Ascending aorta (tissue), 2 donors: ENCODE measurements at places on chromosomes 6 and 20. TPM values are rescaled to one million over a fixed set of nuclear protein-coding genes. Genes with fewer than 3 reads are reported as not detected.

The MEI4 gene
- total RNA-seq: not detected

The SOX18 gene
- total RNA-seq: 244 TPM

The ZSCAN16 gene
- not detected for total RNA-seq

The PHACTR2 gene
- 112 TPM for total RNA-seq

The GSTA2 gene
- not detected for total RNA-seq

The MDN1 gene
- total RNA-seq: 12.2 TPM

The FAM217B gene
- total RNA-seq: 2.6 TPM

The EDN1 gene
- 27.8 TPM for total RNA-seq

The FABP7 gene
- total RNA-seq: not detected

The TRIM15 gene
- total RNA-seq: not detected

The CST4 gene
- not detected for total RNA-seq

The PHACTR1 gene
- total RNA-seq: 8.4 TPM

The VAPB gene
- 11.1 TPM for total RNA-seq

GRCh38 chr6:154395878-154396277 is 39.3 kb upstream of the IPCEF1 start:
- H3K27ac ChIP-seq: no peak overlapping the region

- no peaks in the 10 kb centered on the region for H3K36me3 ChIP-seq
- H3K4me1 ChIP-seq: no peaks in the 10 kb centered on the region
- no peak for DNase-seq
- no peak overlapping the region for H3K4me3 ChIP-seq
- no peaks in the 10 kb centered on the region for H3K27me3 ChIP-seq
- no peak overlapping the region for H3K27ac ChIP-seq
These were observed 12.6 kb downstream of the PLCB4 start for GRCh38 chr20:9081423-9081966.

- no peaks in the 10 kb centered on the region for H3K27me3 ChIP-seq
- no peak overlapping the region for H3K27ac ChIP-seq
- no peak overlapping the region for H3K4me3 ChIP-seq
- no peaks in the 10 kb centered on the region for H3K36me3 ChIP-seq
These were observed 25.2 kb downstream of the RFPL4B start for GRCh38 chr6:112372226-112372806.

DNA sequence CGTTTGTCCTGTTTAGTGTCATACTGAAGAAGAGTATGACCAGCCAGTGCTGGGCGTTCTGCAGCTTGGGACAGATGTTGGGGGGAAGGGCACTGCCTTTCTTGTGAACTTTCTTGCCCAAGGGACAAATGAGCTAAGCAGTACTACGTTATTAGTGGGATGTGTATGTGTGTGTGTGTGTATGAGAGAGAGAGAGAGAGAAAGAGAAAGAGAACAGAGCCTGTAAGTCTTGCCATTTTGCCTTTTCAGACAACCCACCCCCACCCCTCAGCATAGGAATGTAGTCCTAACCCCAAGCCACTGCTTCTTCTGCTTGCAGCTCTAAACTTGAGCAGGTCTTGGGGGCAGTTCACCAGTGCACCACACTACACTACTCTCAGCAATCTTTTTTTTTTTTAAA is 45.5 kb downstream of the E2F3 start:
- no peaks in the 10 kb centered on the region for H3K4me1 ChIP-seq
- H3K4me3 ChIP-seq: no peak overlapping the region
- no peak for DNase-seq
- no peaks in the 10 kb centered on the region for H3K27me3 ChIP-seq

DNA sequence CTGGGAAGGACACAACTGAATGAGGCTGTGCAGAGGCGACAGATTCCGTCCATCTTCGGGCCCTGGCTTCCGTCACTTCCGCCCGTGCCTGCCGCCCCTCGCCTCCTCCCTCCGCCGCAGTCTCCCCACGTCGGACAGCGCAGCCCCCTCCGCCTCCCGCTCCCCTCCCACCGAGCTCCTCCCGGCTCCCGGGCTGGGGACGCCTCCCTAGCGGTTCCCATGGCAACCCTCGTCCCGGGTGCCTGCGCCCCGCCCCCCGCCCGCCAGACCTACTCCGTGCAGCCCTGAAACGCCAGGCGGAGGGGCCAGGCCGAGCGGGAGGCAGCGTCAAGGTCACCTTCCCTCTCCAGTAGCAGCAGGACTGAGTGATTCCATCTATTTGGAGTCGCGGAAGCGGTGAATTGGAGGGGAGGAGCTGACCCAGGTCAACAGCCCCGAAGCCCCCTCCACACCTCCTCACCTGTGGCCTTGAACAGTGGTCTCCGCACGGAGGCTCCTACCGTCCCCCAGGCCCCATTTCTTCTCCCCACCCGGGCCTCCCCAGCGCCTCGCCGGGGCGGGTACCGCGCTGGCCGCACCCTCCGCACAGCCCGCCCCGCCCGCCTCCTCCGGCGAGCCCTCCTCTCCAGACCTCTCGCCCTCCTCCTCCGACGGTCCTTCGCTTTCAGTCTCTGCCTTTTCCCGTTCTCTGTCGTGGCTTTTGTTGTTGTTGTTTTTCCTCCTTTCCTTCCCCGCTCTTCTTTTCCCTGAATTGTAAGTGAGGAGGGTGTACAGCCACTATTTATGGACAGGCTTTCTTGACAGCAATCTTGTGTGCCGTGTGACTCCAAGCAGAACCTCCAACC is 951 bp downstream of the NRSN2 start:
- H3K36me3 ChIP-seq: no peaks in the 10 kb centered on the region
- H3K27me3 ChIP-seq: no peaks in the 10 kb centered on the region
- peak overlapping the region; percentile 84 for H3K27ac ChIP-seq
- DNase-seq: peak; percentile 55
- H3K4me3 ChIP-seq: peak overlapping the region; percentile 67

DNA sequence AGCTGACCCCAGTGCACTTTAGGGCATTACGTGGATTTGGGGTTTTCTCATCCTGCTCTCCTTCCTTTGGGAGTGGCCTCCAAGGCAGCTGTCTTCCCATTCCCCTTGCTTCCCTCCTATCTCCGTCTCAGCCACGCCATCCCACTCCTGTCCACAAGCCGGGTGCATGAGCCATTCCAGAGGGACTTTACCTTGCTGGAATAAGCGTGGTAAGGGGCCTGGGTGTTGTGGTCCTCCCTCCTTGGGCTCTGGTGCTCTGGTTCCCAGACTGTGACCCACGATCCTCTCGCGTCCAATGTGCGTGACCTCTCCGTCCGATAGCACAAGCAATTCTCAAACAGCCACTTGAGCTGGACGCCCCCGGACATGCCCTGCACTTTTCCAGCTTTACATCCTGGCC is 60.6 kb upstream of the NKX2-2 start:
- H3K4me1 ChIP-seq: no peaks in the 10 kb centered on the region
- no peaks in the 10 kb centered on the region for H3K36me3 ChIP-seq
- H3K4me3 ChIP-seq: no peak overlapping the region
- no peak overlapping the region for H3K27ac ChIP-seq
- DNase-seq: no peak

DNA sequence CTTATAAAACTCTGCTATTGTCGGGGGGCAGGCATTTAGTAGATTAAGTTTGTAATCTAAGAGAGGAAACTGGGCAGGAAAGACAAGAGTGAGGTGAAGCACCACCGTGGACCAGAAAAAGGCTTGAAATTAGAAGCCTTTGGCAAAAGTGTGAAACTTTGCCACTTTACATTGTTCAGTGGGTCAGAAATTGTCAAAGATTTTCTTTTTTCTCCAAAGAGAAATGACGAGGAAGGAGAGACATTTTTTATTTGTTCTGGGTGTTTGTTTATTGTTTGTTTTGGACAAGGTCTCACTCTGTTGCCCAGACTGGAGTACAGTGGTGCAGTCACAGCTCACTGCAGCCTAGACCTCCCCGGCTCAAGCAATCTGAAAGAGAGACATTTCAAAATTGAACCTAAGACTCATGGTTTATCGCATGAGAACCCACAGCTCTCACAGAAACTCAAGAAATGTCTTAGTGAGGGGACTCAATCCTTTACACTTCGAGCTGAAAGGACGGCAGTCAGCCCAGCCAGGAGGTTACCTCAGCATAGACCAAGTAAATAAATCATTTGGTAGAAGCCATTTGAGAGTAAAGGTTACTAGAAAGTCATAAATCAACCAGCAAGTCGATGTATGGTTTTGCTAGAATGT is 262.8 kb upstream of the TAB2 start:
- no peaks in the 10 kb centered on the region for H3K36me3 ChIP-seq
- no peak for DNase-seq
- H3K27me3 ChIP-seq: no peaks in the 10 kb centered on the region
- no peaks in the 10 kb centered on the region for H3K4me1 ChIP-seq

DNA sequence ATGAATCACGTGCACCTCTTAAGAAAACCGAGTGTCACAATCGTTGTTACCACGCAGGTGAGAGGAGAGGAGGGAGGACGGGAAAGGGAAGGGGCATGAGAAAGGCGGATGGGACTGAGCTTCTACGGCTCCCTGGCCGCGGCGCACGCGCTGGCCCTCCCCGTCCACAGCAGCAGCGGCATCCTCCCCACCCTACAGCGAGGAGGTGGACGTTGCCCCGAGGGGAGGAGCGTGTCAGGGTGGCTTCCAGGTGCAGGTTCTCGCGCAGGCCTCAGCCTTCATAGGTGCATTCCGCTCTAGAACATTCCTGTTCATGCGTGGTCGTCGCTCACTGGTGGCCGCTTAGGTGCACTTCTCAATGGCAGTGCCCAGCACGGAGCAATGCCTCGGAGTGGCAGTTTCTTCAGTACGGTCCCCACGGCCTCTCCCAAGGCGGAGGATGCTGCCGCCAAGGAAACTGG is 29.7 kb upstream of the AFDN start:
- no peaks in the 10 kb centered on the region for H3K4me1 ChIP-seq
- no peak overlapping the region for H3K27ac ChIP-seq

DNA sequence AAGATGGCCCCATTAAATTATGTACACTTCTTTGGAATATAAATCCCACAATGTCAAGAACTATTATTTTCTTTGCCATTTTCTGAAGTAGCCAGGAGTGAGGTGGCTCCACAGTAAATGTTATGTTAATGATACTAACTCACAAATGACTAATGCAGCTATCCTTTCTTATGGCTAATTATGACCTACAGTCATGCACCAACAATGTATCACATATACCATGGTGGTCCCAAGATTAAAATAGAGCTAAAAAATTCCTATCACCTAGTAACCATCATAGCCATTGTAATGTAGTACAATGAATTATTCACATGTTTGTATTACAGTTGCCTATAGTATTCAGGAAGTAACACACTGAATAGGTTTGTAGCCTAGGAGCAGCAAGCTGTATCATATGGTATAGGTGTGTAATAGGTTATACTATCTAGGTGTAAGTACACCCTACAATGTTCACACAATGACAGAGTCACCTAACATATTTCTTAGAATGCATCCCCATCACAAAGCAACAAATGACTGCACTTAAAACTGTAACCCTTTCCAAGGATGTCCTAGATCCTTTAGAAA is 15.3 kb downstream of the ECHDC1 start:
- H3K4me1 ChIP-seq: no peaks in the 10 kb centered on the region
- no peak for DNase-seq
- no peak overlapping the region for H3K4me3 ChIP-seq

DNA sequence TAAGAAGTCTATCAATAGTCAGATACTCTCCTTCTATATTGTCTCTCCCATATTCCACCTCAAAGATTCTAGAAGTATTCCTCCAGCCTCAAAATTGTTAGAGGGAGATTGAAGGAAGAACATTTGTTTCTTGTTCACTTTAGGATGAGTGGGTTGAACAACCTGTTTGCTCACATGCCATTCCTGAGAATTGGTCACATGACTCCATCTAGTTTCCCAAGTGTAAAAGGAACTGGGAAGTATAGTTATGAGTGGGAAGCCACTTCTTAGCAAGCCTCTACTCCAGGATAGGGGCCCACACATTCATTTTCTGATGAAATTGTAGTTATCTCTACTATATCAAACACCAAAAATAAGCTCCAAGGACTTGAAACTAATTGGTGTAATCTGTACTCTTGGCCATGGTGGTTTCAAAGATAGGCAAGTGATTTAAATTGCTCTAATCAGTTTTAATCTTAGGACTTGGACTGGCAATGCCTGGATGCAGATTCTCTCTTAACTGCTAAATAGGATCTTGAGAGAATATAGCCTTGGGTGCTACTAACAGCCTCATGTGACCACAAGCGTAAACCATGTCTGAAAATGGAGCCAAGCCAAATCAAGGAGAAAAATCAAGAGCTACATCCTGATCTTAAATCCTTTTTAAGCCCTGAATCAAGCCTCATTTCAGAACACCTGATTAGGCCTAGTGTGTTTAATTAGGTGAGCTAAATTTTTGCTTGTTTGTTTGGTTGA is 758.7 kb upstream of the MAN1A1 start:
- H3K27me3 ChIP-seq: no peaks in the 10 kb centered on the region
- H3K4me3 ChIP-seq: no peak overlapping the region
- H3K36me3 ChIP-seq: no peaks in the 10 kb centered on the region
- DNase-seq: no peak
- no peak overlapping the region for H3K27ac ChIP-seq

- H3K27me3 ChIP-seq: no peaks in the 10 kb centered on the region
- peak overlapping the region; percentile 43 for H3K27ac ChIP-seq
- no peak overlapping the region for H3K4me3 ChIP-seq
These were observed 7.1 kb downstream of the MOCS1 start for GRCh38 chr6:39927159-39927558.

GRCh38 chr6:125153391-125154117 is at the start of gene TPD52L1:
TSS of gene TPD52L1 (plus strand) at chr6:125153773. CDS start at chr6:125153952, 179 bp downstream.
- H3K27me3 ChIP-seq: no peaks in the 10 kb centered on the region
- H3K36me3 ChIP-seq: no peaks in the 10 kb centered on the region
- H3K4me3 ChIP-seq: peak within 1 kb of the TSS; percentile 74
- H3K27ac ChIP-seq: peak within 1 kb of the TSS; percentile 81

DNA sequence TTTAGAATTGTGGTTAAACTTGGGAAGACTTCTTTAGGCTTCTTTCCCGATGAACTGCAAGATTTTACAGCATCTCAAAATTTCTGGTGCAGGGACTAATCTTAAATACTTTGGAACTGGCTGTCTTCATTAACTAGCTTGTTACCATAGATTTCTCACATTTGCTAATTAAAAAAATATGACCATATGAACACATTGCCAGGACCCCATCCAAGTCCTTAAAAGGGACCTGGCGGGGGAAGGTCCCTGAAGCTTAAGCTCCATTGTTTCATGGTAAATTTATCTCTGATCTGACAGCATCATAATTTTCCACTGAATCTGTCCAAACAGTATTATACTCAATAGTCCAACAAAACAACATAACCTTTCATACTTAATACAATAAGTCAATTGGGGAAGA is 517.8 kb upstream of the FLRT3 start:
- no peak overlapping the region for H3K27ac ChIP-seq
- DNase-seq: no peak
- no peaks in the 10 kb centered on the region for H3K36me3 ChIP-seq
- no peaks in the 10 kb centered on the region for H3K27me3 ChIP-seq
- H3K4me3 ChIP-seq: no peak overlapping the region
- H3K4me1 ChIP-seq: no peaks in the 10 kb centered on the region

DNA sequence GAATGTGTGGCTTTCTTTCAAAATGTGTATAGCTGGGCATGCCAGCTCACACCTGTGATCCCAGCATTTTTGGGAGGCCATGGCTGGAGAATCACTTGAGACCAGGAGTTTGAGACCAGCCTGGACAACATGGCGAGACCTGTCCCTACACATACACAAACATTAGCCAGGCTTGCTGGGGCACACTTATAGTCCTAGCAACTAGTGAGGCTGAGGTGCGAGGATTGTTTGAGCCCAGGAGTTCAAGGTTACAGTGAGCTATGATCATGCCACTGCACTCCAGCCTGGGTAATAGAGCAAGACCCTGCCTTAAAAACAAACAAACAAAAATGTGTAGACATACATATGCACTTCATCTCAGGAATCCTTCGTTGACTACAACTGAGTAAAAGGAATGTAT is 31.1 kb upstream of the PLEKHG1 start:
- no peaks in the 10 kb centered on the region for H3K27me3 ChIP-seq
- no peak overlapping the region for H3K4me3 ChIP-seq
- no peak overlapping the region for H3K27ac ChIP-seq
- DNase-seq: no peak
- no peaks in the 10 kb centered on the region for H3K4me1 ChIP-seq
- no peaks in the 10 kb centered on the region for H3K36me3 ChIP-seq
